ENCODE measurements at places on chromosomes 13 and 19. TPM values are rescaled to one million over a fixed set of nuclear protein-coding genes. Genes with fewer than 3 reads are reported as not detected.

GDF15 gene
- 1.5 TPM for total RNA-seq

DNA sequence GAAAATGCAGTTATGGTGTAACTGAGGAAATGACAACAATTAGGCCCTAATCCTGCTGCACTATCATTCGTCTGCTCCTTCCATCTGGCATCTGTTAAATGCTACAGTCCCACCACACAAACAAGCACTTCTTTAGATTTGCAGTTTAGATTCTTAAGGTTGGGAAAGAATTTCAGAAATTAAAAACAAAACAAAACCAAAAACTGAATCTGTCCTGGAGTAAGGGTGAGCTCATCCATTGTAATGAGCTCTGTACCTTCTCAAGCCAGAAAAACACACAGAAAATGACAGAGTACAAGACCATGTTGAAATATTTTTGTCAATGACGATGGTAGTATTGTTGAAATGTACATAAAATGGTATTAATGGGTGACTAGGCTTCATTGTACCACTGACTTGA lies 28.3 kb downstream of the SMAD9 start:
- no peak for DNase-seq

GRCh38 chr19:56294549-56294948 lies 20.1 kb downstream of the ZSCAN5A start:
- DNase-seq: no peak

DNA sequence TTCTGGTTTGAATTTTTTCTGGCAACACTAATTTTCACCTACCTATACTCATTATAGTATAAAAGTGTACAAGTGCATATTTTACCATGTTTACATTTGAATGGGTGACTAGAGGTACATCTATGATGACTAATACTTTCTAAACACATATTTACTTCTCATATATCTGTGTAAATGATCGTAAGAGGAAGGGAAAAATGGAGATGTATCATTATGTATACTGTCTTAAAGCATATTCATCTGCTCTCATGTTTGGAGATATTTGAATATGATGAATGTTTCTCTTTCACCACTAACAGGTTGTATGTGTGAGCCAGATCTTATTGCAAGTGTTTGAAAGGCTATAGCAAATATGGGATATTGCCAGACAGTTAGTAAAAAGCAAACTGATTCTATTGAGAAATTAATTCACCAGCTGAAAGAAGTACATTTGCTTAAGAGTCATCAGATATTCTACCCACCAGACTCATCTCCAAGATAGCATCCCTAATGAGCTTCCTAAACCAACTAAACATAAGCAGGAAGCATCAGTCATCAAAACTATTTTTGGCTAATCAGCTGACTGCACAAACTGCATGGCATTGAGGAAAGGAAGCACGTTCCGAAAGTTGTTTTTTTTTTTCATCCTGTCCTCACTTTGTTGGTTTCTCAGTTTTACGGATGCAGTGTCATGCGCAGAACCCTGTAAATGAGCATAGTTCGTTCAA lies 738.2 kb downstream of the GPC5 start:
- no peak for DNase-seq

ZNF628 gene
- total RNA-seq: 9.0 TPM

DNA sequence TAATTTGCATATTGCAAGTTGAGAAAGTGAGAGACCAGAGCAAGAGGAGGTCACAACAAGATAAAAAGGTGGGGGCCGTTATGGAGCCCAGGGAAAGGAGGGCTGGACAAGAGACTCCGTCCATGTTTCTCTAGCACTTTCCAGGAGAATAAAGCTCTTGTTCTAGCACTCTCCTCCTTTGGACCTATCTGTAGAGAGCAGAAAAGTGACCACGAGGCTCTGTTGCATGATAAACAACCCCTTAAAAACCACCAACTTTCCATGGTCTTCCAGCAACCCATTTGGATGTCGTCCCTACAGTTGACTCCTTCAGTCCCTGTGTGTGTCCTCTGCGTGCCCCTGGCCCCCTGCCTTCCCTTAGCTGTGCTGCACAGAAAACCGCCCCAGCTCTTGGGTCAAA lies 4.1 kb upstream of the ARL11 start:
- no peak for DNase-seq

Data from left cardiac atrium (tissue), 4 donors.